Stimulated activated CD8-positive, alpha-beta memory T cell treated with anti-CD3 and anti-CD28 coated beads, Interleukin-7, amount 100 ng/mL, for 1 hour (primary cell): ENCODE measurements at places on chromosomes 16 and 17.
A peak's percentile ranks its signal among the peaks of the same experiment; 100 is the strongest.

DNA sequence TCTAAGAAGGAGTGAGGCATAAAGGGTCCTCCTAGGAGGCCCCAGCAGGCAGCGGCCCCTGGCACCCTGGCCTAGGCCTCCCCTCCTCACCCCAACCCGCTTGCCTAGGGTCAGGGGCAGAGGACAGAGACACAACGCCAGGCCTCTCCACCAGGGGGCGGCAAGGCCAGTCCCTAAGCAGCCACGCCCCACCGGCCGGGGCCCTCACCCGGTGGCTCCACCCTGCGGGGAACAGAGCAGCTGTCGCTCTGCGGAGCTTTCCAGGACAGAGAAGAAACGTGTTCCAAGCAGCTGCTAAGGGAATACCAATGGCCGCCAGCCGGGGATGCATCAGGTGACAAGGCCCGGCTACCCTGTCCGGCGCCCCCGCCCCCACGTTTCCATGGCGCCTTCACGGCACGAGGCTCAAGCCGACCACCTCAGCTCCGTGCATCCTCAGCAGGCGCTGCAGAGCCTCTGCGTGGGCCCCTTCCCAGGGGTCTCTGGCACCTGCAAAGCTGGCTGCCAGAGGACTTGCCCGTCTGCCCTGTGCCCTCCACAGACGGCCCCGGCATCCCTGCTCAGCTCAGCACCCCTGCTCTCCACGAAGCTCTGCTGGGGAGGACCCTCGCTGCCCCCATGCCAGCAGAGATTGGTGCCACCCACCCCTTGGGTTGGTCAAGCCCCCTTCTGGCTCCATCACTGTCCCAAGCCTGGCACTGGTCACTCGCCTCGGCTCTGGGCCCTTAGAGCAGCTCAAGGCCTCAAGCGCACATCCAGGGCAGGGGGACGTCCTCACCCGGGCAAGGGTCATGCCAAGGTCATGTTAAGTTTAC, 5.6 kb downstream of the ZNF598 start:
- DNase-seq: peak; percentile 65

DNA sequence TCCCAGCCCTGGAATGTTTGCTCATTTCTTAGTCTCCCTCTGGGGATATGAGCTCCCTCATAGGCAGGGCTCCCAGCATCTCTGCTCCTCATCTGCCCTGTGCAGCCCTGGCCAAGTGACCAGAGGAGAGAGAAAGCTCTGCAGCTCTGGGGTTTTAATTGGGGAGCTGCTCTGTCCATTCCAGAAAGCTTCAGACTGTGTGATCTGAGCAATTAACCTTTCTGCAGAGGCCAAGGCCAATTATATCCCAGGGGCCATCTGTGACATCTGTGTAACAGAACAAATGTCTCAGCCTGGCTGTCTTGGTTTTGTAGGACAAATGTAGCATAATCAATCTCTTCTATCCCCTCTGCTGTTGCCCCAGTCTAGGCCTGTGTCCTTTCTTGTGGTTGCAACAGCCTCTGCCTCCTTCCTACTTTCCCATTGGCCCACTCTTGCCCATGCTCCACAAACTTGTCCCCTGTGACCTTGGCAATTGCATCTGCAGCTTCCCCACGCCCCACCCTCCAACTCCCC, 156.0 kb downstream of the GSG1L start:
- no peak for DNase-seq

DNA sequence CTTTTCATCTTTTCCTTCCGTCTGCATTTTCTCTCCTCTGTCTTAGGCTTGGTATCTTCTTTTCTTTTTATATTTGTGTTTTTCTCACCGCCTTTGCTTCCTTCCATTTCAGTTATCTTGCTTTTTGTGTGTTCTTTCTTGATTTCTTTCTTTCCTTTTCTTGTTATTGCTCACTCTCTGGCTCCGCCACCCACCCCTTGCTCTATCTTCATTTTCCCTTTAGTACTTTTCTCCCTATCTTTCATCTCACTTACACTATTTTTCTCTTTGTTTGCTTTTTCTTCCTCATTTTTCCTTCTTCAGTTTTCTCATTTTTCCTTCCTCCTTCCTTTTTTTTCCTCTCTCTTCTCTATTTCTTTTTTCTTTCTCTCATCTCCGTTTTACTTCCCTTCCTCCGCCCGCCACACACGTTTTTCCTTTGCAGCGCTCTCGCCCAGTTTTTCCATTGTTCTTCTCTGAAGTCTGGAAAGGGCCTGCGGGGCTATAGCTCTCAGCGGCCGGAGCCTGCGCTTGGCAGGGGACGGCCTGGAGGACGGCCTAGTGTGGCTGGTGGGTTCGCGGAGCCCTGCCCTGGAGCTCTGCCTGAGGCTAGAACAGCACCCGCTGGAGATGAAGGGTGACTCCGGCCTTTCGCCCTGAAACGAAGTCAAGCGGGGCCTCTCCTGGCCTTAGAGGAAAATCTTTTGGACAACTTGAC, 5.2 kb upstream of the HOXB13 start:
- DNase-seq: no peak

- no peak for DNase-seq
Observed at GRCh38 chr17:5813357-5813756, 229.0 kb upstream of the NLRP1 start.

GRCh38 chr17:60680754-60681153, 3.1 kb downstream of the BCAS3 start:
- no peak for DNase-seq

DNA sequence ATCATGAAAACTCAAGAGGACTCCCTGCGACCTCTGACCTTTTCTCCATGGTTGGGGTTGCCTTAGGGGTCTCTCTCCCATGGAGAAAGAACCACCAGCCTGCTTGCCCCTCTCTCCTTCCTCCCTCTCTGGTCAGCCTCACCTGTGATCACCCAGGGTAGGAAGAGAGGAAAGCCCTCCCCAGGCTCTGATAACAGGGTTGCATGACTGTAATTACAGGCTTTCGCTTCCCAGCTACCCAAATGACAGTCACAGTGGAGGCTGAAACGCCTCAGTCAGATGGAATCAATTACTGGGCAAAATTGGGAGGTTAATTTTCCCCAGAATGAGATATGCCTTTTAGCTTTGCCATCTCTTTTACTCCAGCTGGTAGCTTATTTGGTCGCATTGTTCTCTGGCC, 265.8 kb upstream of the SOX9 start:
- no peak for DNase-seq

GRCh38 chr17:17440010-17440843, 36.6 kb upstream of the MED9 start:
- DNase-seq: peak; percentile 38

DNA sequence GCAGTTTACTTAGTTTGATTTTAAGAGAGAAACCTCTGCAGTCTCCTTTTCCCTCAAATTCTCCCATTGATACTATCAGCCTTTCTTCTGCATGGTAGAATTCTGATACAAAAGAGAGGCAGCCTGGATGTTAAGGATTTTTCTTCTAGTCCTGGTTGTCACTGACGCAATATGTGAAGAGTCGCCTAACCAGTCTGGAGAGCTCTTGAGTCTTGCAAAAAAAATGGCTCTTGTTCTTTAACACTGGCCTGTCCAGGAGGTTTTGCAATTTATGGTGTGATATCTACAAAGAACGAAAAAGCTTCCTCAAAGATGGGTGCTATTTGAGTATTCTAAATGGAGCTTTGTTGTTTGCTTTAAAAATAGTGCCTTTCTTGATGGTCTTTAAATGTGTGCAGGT, 28.9 kb downstream of the COX10 start:
- DNase-seq: no peak

DNA sequence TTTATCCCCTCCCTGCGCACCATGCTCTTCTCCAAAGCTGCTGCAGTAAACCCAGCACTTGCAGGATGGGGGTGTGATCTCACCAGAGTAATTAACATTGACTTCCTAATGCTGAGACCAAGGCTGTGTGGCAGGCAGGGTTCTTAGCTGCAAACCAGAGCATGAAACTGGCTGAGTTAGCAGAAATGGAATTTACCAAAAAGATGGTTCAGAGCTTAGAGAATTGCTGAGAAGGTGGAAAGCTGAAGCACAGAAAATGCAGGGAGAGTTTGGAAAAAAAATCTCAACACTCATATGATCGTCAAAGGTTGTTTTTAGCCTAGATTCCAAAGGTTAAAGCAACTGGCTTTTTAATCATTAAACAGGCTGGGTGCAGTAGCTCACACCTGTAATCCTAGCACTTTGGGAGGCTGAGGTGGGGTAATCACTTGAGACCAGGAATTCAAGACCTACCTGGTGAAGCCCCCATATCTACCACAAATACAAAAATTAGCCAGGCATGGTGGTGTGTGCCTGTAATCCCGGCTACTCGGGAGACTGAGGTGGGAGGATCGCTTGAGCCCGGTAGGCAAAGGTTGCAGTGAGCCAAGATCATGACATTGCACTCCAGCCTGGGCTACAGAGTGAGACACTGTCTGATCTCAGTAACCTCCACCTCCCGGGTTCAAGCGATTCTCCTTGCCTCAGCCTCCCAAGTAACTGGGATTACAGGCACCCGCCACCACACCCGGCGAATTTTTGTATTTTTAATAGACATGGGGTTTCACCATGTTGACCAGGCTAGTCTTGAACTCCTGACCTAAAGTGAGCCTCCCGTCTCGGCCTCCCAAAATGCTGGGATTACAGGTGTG, 6.0 kb upstream of the TXNDC11 start:
- no peak for DNase-seq

DNA sequence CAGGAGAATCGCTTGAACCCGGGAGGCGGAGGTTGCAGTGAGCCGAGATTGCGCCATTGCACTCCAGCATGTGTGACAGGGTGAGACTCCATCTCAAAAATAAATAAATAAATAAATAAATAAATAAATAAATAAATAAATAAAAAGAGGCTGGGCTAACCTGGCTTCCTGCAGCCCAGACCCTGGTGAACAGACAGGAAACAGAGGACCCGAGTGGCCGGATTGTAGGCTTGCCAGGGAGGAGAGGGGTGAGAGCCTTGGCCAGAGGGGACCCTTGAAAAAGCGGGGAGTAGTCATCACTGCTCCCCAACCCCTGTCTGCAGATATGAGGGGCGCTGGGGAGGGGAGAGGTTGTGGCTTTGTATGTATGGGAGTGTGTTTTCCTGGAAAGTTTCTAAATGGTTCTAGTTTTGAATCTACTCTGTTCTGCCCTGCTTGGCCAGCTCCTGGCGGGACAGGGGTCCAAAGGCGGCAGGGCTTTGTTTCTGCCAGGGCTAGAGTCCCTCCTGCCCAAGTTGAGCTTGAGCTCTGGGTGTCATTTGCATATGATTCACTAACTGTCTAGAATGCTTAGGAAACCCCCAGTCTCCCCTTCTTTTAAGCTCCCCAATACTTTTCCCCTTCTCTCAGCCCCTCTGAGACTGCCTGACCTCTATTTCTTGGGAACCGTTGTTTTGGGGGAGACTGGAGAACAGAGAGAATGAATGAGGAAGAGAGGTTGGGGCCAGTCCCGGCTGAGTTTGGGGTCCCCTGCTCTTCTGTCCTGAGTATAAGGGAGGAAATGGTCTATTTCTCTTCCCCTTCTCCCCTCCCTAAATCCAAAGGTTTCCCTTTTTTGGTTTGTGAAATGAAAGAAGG, 16.4 kb downstream of the RARA start:
- DNase-seq: no peak

DNA sequence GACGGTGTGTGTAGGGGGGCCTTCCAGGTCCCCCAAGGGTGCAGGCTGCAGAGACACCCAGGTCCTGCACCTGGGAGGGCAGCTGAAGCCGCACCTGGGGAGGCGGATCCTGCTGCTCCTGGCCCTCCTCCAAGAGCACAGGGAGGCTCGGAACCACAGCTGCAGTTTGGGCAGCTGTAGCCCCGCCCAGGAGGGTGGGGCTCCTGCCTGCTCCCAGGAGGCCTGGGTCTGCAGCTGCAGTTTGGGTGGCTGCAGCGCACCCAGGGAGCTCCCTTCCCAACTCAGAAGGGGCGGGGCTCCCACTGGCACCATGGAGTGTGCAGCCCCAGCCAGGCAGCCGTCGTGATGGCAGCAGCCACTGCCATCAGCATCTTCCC, 69.4 kb upstream of the NKD1 start:
- no peak for DNase-seq

DNA sequence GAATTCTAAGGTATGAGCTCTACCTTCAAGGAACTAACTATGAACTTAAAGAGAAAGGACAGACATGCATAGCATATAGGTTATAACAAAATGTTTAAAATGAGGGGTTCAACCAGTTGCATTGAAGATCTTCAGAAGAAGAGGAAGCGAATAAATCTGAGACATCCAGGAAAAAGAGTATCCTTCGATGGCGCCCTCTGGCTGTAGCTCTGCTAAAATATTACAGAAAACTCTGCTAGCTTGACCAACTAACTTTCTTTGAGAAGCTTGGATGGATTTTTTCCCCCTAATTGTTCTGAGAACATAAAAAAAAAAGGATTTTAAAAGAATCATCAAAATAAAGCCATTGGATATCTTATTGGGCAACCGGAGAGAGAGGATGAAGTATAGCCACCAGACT, 659.9 kb upstream of the SOX9 start:
- DNase-seq: no peak

DNA sequence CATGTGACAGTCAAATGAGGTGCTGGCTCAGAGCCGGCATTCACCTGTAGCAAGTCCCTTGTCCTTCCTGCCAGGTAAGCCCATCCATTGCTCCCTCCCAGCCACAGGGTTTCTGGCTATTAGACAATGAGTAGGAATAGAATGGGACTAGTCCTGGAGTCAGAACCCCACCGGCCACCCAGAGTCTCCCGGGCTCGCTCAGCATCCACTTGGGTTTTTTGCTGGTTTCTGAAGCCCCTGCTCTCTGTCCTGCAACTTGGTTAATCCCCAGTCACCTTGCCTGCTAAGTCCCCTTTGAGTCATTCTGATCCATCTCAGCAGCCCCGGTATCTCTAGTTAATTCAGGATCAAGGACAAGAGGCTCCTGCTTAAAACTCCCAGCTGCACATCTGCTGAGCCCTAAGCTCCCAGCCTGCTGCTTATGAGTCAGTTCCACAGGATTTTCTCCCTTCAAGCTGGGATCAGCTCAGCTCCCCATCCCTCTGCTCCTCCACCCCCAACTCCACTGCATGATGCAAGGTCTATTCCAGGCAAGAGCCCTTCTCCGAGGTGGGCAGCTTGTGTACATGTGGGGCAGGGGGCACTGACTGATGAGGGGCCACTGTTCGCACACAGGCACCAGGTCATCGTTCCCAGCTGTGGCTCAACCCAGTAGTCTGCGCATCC, 19.9 kb upstream of the MRPS23 start:
- DNase-seq: no peak

GRCh38 chr17:46827274-46827673, 8.8 kb upstream of the WNT3 start:
- DNase-seq: no peak

- DNase-seq: no peak
Observed at GRCh38 chr16:50167556-50167955, 14.4 kb downstream of the TENT4B start.

GRCh38 chr16:63563819-63564505, 1527.7 kb upstream of the CDH8 start:
- DNase-seq: no peak

DNA sequence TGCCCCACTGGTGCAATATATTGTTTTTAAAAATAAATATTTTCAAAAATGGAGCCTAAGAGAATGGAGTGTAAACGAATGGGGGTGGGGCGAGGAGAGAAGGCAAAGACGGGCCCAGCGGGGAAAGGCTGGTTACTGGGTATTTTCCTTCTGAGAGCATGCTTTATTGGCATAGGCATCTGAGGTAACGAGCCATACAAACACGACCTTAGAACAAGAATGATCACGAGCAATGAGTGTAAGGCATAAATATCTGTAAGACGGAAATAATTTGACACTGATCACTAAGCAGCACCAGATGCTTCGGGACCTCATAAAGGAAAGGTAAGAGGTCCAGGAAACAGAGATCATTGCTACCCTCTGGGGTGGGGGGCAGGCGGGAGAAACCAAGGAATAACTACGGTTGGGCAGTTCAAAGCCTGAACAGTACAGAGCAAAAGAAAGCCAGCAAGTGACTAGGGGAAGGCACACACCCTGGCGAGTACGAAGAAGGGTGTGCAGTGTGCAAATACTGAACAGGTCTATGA, 959 bp downstream of the SSH2 start:
- no peak for DNase-seq

- DNase-seq: no peak
Observed at GRCh38 chr17:49976163-49976827, 7.3 kb downstream of the DLX4 start.
